NCI-H1930 (cell line): ENCODE measurements at places on chromosomes 1 and 21.

DNA sequence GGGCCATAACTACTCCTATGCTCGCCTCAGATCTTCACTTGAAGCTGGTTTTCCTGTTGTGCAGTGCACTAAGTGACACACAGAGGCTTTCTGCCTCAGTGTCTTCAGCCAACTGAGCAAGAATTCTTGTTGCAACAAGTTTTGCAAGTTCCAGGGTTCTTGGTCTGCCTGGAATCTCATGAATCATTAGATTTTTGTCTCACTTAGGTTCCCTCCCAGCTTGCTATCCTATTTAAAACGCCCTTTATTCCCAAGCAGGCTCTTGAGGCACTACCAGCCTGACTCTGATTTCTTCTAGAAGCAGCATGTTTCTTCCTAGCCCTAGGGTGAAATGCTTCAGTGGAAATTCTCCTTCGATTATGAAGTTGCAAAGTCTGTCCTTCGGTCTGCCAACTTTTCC lies 158.8 kb downstream of the C1orf21 start:
- DNase-seq = no peak

GRCh38 chr1:52368383-52369172 lies 2.6 kb upstream of the CC2D1B start:
- peak; percentile 35 for DNase-seq

DNA sequence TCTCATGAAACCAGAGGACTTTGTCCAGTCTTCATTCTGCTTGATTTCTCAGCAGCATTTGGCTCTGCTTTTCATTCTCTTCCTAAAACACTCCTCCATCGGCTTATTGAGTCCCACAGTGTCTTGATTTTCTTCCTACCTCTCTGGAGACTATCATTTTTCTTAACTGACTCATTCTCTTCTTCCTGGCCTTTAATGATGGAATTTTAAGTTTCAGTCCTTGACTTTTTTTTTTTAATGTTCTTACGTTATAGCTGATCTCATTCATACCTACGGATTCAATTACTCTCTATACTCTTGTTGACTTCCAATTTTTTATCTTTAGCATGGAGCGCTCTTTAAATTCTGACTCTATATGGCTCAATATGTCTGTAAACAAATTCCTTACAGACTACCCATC lies 111.1 kb downstream of the NEK7 start:
- DNase-seq = no peak

DNA sequence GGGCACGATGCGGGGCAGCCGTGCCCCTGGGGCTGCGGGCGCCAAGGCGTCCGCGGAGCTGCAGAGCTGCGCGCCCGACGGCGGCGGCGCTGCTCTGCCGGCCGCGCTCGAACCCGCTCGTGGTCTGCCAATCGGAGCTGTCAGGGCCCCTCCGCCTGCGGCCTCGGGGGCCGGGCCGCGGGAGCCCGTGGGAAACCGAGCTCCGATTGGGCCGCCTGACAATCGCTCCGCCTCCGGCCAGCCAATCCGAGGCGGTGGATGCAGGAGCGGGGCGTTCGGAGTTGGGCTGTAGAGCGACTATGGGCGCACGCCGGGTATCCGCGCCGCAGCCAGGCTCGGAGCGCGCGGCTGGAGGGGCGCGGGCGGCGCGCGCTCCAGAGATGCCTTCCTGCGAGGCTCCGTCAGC lies 100.5 kb upstream of the SOD1 start:
- DNase-seq = peak; percentile 94

- no peak for DNase-seq
Measured at GRCh38 chr1:65681096-65681495, 111.6 kb upstream of the PDE4B start.

DNA sequence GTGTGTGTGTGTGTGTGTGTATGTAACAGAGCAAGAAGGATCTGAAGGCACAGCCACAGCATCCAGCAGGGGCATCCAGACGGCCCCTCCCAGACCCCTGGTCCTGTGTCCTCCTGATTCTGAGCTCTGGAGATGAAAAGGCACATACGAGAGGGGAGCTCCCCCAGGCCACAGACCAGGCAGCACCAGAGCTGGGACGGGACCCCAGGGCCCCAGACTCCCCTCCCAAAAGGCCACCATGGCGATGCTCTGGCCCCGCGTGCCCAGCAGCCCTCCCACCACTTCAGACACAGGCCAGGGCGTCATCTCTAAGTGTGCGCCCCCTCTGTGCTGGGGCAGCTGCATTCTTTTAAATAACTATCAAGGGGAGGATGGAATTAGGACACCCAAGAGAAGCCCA lies 245.8 kb downstream of the MATN1 start:
- no peak for DNase-seq

GRCh38 chr1:11518016-11518701 lies 39.2 kb downstream of the DISP3 start:
- DNase-seq = no peak

- no peak for DNase-seq
Measured at GRCh38 chr1:7960867-7961215, 670 bp upstream of the PARK7 start.

- no peak for DNase-seq
Measured at GRCh38 chr1:27143401-27143800, 11.5 kb downstream of the SLC9A1 start.

DNA sequence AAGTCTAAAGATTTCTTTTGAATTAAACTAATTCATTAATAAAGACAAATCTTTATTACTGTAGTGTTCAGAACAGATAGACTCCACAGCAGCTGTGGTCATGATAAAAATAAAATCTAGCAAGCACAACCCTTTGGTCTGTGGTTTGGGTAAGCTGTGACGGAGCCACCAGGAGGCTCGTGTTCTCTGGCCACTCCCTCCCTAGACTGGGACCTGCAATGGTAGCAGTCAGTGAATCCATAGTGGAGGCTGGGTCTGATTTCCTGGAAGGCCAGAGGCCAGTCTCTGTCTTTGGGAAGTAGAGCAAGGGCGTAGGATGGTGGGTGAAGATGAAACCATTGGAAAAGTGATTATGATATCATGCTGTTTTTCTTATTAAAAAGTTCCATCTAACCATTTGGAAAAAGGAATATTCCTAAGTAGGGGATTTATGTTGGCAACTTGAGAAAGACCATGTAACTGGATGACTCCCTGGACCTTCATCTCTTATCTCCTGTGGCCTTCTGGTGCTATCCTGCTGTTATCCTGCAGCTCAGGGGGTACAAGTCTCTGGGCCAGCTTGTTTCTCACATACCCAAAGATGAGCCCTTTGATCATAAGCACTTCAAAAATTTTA lies 39.0 kb downstream of the TENT5C start:
- DNase-seq = no peak

DNA sequence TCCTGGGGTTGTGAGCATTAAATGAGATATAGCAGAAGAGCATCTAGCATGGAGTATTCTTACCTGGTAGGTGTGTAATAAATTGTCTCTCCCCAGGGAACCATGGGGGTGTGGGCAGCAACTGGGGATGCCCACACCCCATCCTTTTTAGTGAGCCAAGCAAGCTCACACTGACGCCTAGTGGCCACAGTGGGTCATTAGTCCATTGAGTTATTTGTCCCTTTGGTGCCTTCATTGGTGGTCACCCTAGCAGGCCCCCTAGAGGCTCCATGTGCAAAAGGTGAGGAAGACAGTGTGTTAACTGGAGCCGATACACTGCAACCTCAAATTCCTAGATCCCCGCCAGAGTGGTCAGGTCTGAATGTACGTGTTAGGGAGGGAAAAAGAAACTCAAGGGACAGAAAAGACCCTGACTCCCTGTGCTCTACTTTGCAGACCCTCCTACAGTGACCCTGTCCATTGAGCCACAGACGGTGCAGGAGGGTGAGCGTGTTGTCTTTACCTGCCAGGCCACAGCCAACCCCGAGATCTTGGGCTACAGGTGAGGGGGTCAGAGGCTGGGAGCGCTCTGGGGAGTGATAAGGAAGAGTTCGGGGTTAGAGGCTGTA lies 93.3 kb upstream of the CD1D start:
- peak; percentile 29 for DNase-seq

DNA sequence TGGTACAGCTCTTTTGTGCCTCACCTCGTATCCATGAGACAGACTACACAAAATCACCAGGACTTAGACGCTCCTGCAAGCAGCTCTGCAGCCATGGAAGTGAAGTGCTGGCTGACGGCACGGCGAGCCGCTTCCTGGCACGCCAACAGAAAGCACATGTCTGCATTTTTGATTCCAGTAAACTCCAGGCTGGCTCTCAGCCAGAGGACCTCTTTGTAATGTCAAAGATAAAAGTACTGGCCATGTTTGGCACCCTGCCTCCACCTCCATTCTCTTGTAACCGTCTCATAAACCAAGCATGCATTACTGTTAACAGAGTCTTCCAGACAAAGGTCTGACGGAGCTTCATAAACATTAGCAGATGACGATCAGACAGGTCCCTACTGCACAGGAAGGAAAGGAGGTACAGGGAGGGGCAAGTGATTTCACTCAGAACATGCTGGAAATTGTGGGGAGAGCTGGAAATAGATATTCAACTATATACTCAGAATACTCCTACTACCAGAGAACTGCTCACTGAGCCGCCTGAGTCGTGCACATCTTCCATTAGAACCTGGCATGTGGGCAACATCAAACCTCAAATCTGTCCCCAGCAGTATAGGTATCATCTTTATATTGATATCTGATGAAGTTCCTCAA lies 632.0 kb downstream of the SMYD3 start:
- no peak for DNase-seq

GRCh38 chr21:44456214-44456914 lies 1.1 kb downstream of the LRRC3 start:
- no peak for DNase-seq

- no peak for DNase-seq
Measured at GRCh38 chr1:231172411-231172810, 10.6 kb downstream of the TRIM67 start.

- DNase-seq = no peak
Measured at GRCh38 chr1:16296643-16297042, 55.6 kb downstream of the FBXO42 start.

GRCh38 chr1:217891966-217892365 lies 260.8 kb downstream of the SPATA17 start:
- no peak for DNase-seq
